Uterus (tissue), 4 donors: ENCODE measurements at places on chromosomes 13 and 19. TPM values are rescaled to one million over a fixed set of nuclear protein-coding genes. Genes with fewer than 3 reads are reported as not detected.

ATXN8OS gene
- not detected for total RNA-seq

GRCh38 chr19:1671716-1672037, 19.3 kb upstream of the TCF3 start:
- no peak for DNase-seq

POLR2I gene
- total RNA-seq, result 8.2 TPM

DNA sequence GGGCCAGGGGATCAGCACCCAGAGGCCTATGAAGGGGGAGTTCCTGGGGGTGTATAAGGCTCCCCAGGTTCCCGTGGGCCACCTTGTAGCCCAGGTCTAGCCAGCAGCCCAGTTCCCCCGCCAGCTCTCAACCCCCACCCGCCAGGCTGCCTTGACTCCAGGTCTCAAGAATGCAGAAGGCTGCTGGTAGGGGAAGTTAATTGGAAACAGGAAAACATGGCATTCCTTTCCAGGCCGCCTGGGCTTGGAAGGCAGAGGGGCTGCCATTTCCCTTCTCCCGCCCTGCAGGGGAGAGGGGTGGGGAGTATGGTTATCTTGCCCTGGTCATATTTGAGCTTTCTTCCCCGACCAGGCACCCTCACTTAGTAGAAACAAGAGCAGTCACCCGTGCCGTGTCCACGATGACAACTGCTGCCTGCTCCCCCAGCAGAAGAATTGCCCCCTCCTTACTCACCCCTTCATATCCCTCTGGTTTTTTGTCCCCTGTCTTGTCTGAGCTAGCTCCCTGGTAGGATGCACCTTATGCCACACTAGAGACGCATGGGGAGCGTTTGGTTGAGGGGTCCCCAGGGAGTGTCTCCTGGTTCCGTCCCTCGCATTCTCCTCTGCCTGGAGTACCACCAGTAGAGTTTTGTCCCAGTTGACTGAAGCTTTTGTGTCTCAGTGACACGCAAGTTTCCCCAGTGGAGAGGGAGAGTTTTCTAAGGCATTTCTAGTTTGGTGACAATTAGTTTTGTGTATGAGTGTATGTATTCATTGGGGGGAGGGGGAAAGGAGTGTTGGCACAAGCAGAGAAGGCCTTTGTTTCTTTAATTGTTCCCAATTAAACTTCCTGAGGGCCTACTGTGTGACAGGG, 4.5 kb downstream of the BICRA start:
- no peak for DNase-seq

DNA sequence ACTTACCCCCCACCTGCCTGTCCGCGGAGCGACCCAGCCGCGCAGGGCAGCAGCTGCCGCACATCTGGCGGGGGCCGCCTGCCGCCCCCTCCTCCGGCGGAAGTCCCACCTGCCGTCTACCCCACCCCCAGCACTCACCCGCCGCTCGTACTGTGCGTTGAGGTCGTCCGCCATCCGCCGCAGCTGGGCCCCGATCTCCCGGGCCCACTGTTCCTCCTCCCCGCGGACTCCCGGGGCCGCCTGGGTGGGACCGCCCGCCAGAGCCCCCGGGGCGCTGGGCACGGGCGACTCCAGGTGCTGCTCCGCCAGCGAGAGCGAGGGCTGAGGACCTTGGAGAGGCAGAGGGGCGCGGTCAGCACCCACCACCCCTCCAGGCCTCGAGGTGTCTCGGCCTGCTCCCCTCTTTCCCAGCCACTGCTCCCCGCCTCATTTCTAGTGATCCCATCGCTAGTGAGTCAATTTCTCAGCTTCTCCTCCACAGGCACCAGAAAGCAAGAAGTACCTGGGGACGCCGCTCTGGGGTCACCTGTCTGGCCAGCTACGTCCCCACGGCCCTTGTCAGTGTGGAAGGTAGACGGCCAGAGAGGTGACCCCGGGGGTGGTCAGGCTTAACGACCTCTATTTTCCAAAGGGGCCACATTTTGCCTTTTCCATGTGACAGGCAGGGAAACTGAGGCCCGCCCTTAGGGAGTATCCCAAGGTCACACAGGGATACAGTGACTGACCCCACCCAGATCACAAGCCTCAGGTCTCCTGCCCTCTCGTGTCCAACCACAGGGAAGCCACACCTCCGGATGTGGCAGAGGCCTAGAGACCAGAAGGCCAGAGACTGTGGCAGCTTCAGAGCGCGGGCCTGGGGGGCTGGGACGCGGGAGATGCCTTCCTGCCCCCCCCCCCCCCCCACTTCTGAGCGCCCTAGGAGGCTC, 4.3 kb downstream of the BBC3 start:
- DNase-seq, result peak; percentile 75

DNA sequence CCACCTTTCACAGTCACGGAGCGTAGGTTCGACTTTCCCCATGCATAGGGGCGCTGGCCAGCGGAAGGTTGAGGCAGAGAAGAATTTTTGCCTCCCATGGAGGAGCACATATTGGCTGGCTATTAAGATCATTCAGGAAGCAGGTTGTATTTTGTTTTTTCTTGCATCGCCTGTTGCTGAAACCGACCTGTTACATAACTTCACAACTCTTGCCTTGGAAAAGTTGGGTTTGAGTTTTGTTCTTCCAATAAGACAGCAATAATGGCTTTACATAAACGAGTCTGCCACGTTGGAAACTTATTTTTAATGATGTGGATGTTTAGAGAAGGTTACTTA, 1.4 kb downstream of the UPF1 start:
- no peak for DNase-seq

- no peak for DNase-seq
Measured at GRCh38 chr19:32418155-32418554, 12.6 kb downstream of the DPY19L3 start.

KLK2 gene
- 0.41 TPM for total RNA-seq

GRCh38 chr13:67299751-67300150, 69.6 kb upstream of the PCDH9 start:
- DNase-seq, result no peak
